ENCODE measurements at places on chromosomes 12 and 14.

DNA sequence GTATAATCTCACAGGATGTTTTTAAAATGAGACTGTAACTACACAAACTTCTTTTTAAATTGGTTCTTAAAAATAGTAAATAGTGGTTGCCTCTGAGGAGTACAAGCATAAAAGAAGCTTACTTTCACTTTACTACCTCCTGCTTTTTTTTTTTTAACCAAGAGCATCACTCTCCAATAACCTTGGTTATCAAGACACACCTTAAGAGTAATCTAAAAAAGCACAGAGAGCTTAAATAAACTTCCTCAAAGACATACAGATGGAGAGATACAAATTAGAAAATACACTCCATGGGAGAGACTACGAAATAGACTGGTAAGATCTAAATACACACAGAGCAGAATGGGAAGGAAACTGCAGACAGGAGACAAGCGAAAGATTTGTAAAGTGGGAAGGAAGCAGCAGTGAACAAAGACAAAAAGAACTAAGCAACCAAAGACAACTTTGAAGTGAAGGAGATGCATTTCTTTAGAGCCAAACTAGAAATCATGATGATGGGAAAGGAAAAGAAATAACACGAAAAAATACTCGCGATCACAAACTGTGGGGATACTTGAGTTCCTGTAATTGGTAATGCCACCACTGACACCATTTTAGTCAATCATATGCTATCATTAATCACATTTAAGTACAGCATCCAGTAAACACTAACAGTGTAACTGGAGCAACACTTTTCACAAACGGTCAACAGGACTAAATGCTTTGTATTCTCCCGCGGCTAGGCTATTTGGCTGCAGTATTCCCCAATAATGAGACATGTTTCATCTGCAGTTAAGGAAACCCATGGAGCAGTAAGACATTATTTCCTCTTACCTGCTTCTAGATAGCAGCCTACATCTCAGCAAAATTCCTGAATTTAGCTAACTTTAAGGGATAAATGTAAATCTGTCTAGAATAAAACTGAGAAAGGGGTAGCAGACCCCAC lies 8.2 kb downstream of the SINHCAF start:
- no peak for DNase-seq

DNA sequence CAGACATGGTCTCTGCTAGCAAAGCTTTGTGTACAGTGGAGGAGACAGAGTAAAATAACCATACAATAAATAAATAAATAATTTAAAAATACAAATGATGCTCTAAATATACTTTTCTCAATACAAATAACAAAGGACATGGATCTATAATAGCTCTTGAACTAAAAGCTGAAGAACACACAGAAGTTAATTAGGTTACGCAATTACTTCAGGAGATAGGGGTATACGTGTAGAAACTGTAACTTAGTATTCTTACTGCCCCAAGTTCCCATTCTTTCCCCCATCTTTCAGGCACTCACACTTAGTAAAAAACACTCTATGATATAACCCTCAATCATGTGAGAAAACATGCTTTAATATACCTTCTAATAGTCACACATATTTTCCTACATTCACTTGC lies 44.2 kb downstream of the INSM2 start:
- no peak for DNase-seq

DNA sequence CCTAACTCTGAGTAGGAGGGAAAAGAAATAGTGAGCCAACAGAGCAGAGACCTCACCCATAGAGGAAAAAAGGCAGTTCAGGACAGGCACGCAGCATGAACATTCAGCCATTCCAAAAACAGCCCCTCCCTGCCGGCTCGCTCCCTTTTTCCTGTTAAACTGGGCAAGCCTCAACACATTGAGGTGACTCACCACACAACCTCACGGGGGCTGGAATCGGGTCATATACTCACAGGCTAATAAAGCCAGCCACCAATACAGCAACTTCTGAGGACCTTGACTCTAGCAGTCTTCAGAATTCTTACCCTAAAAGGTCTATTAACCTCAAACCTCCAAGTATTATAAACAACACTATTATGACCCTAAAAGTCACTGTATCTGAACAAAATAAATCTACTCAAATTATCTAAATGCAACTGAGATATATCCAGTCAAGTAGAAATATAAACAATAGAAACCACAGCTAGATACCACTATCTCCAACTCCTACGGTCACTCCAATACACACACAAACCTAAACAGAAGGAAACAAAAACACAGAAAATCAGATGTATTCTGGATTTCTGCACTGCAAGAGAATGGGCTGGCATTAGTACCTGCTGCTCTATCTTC lies 6.3 kb downstream of the YBX3 start:
- DNase-seq, result peak; percentile 90

DNA sequence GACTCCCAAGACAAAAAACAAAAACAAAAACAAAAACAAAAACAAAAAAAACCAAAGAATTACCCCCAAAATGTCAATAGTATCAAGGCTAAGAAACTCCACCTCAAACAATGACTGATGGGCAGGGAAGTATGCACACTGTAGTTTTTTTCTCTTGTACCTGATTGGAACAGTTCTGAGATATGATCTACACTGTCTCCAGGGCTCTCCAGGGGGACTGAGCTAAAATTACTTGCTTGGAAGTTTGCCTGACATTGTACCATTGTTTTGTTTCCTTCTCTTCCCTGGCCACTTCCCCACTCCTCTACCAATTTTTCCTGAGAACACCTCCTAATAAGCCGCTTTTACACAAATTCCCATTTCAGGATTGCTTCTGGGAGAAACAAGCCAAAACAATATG lies 22.3 kb upstream of the CATSPERB start:
- DNase-seq, result no peak

DNA sequence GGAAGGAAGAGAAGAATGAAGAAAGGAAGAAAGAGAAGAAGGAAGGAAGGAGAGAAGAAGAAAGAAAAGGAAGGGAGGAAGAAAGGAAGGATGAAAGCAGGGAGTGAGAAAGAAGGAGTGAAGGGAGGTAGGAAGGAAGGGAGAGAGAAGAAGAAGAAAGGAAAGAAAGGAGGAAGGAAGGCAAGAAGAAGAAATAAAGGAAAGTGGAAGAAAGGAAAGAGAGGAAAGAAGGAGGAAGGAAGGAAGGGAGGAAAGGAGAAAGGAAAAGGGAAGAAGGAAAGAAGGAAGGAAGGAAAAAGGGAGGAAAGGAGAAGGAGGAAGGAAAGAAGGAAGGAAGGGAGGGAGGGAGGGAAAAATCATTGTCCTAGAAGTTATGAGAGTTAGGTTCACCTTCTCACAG lies 696.6 kb upstream of the TMEM132C start:
- no peak for DNase-seq

- DNase-seq, result no peak
Observed at GRCh38 chr12:117091758-117092510, 7.3 kb downstream of the TESC start.

All from left cardiac atrium (tissue), 4 donors.